ENCODE measurements at places on chromosomes 12 and 14.
A peak's percentile ranks its signal among the peaks of the same experiment; 100 is the strongest.

- no peak for DNase-seq
These were observed 97.3 kb upstream of the RBM19 start for GRCh38 chr12:114063435-114063834.

- no peak for DNase-seq
These were observed 46.6 kb downstream of the ETV6 start for GRCh38 chr12:11696084-11696483.

DNA sequence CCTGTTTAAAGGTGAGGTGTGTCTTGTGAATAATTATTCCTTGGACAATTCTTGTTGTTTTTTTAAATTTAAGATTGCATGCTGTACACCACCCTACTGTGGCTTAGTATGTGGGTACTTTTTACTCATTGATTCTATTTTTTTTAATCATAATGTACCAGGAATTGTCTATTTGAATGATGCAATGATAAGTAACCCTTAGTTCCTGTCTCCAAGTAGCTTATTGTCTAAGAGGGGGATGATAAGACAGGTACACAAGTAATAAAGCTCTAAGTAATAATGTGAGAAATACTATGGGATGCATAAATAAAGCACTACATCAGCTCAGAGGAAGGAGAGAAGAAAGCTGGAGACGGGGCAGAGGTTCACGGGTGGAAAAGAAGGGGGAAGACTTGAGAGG, 90.9 kb downstream of the MYRFL start:
- no peak for DNase-seq

DNA sequence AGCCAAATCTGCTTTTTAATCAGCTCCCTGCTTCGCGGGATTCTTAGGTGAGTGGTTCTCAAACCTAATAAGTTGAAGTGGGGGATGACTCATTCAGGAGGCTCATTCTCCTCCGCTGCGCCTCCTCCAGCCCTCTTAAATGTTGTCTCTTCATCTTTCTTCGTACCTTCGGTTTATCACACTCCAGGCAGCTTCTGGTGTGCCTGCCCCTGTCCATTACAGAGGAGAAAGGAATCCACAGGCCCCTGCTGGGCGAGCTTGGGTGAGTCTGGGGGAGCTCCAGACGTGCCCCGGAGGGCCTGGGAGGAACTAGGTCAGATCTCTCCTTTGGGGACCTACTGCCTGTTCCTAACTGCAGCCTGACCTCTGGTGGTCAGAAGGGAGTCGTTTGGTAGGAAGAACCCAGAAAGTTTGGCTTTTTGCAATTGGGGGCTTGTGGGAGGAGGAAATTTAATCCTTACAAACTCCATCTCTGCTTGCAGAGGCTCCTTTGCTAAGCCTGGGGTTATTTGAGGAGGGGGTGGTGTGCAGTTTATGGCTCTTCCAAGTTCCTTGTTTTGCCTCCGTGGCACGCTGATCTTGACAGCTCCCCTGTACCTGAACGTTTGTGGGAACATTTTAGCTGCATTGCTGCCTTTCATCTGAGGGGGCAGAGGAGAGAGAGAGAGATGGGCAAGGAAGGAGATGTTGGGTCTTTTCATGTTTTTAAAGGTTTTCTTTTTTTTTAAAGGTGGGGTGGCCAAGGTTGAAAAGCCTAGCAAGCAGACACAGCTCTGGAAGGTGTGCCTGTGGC, 84.1 kb upstream of the GNG2 start:
- DNase-seq = peak; percentile 39

GRCh38 chr14:96037891-96038557, 1.1 kb upstream of the C14orf132 start:
- DNase-seq = no peak

- DNase-seq = no peak
These were observed 986 bp upstream of the NTF3 start for GRCh38 chr12:5430641-5431603.

- peak; percentile 11 for DNase-seq
These were observed 62.2 kb upstream of the DIO3 start for GRCh38 chr14:101499080-101499479.

- DNase-seq = no peak
These were observed 981.4 kb downstream of the BCL11B start for GRCh38 chr14:98290596-98290995.

DNA sequence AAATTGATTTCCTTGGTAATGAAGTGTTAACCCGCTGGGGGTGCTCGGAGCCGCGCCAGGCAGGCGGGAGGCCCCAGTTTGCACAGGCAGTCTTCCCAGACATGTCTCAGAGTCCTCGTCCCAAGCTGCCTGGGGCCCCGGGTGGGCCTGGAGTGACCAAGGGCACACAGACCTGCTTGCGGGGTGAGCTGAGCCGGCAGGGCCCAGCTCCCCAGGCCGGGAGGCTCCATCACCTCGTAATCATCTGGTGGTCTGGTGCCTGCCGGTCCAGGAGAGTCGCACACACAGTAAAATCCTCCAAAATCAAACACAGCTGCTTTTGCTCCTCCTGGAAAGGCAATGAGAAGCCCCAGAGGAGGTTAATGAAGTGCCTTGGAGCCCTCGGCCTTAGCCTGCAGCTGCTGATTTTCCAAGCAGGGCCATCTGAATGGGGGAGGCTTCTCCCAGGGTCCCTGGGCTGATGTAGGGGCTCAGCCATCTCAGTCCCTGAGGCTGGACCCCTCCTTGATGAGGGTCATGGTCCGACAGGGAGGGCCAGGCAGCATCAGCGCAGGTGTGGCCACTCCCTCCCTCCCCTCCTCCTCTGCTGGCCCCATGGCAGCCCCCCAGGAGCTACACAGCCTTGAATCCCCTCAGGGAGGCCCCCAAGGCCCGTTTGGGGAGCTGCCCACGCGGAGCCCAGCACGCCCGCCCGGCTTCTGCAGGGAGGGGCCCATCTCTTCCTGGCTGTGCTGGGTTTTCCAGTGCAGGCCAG, 39.4 kb upstream of the FBRSL1 start:
- DNase-seq = no peak

DNA sequence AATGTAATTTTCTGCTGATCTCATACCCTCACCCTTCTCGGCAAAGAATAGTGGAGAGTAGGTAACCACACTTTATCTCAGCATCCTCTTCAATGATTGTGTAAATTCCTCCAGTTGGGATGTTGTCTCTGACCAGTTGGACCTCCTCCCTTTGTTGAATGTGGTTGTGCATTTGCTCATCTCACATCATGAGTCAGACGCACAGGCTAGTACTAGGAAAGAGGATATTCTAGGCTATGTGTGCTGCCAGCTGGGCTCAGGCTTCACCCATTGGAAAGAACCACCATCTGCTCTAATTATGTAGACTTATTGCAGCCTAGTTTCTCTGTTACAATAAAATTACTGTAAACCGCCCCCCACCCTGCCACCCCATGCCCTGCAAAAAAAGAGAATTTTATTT, 90.3 kb downstream of the LMO3 start:
- DNase-seq = no peak

DNA sequence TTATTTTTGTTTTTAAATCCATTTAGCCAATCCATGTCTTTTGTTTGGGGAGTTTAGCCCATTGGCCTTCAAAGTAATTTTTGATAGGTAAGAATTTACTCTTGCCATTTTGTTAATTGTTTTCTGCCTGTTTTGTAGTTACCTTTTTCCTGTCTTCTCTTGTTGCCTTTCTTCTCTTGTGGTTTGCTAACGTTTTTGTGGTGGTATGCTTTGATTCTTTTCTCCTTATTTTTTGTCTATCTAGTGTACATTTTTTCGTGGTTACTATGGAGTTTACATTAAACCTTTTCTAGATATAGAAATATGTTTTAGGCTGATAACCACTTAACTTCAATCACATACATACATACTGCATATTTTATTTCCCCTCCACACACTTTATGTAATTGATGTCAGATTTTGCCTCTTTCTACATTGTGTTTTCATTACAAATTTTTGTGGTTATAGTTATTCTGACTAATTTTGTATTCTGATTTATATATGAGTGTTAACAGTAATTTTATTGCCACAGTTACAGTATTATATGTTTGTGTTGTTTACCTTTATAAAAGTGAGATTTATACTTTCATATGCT, 19.2 kb upstream of the PPP1R12A start:
- DNase-seq = no peak

DNA sequence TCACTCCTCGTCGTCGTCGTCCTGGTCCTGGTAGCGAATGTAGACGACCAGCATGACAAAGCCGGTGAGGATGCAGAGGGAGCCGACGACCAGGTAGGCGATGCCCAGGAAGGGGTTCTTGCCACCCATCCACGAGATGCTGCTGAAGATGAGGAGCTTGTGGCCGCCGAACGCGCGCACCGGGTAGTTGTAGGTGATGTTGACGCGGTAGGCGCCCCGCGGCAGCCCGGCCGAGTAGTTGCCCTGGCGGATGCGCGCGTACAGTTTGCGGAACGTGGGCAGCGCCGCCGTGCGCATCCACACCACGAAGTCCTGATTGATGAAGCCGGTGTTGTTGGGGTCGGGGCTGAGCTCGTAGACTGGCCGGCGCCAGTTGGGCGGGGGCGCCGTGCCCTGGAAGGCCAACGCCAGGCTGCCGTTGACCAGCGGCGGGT, 1.0 kb downstream of the TMEM30B start:
- DNase-seq = no peak

DNA sequence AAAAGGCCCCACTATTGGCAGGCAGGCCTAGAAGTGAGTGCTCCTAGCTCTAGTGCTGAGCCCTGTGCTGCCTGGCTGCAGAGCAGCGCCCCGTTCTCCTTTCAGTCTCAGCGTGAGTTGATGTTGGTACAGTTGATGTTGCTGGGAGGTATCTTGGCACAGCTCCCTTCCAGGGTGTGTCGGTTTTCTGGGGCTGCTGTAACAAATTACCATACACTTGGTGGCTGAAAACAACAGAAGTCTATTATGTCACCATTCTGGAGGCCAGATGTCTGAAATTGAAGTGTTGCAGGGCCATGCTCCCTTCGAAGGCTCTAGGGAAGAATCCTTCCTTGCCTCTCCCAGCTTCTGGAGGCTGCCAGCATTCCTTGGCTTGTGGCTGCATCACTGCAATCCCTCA, 151.4 kb downstream of the TSPAN9 start:
- no peak for DNase-seq

GRCh38 chr12:2653461-2653965, 141.3 kb upstream of the FKBP4 start:
- DNase-seq = no peak

- DNase-seq = peak; percentile 66
These were observed 13.0 kb upstream of the NUDT14 start for GRCh38 chr14:105193916-105194782.

DNA sequence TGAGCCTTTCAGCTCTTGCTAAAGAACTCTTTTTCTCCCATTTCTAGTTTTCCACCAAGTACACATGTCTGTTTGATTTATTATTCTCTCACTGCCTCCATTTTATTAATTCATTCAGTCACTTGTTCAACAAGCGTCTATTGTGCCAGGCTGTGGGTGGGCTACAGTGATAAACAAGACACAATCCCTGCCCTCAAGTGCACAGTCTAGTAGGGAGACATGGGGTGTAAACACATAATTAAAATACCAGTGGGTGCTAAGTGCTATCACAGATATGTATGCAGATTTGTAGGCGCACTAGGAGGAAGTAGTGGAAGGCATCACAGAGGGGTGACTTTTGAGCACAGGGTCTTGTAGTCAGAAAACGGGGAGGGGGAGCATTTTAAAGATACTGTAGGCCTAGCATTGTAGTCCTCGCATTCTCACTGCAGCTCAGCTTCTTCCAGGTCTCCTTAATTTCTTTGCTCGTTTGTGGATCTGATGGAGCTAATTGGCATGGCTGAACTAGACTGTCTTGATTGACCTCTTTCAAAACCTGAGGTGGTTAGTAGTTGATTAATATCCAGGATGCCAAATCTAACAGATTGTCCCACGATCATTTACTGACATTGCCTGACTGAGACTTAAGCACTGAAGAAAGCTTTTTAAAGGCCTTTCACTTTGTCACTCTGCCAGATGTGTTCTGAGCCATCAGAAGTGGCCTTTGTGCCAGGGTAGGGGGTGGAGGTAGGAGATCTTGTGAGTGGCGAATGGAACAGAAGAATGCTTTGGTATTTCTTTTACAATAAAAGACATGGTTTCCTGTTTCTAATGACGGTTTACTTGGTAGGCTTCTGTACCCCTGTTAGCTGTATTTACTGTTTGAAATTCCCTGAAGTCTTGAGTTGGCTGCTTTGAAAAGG, 116.9 kb downstream of the DIP2B start:
- no peak for DNase-seq

DNA sequence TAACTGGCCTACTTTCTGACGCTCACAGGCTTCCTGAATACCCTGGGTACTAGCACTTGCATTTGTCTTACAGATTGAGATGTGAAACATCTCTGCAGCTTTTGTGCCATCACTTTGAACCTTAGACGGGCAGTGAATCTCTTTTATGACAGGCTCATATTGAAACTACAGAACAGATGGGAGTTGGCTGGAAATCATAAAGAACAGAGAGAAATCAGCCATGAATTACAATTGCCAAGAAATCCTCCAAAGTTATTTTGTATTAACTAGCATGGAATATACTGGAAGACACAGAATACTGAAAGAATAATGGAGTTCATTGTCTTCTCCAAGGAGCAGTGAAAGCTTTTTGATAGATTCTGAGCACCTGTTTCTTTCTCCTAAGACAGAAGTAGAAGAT, 32.7 kb downstream of the MYF5 start:
- DNase-seq = no peak

DNA sequence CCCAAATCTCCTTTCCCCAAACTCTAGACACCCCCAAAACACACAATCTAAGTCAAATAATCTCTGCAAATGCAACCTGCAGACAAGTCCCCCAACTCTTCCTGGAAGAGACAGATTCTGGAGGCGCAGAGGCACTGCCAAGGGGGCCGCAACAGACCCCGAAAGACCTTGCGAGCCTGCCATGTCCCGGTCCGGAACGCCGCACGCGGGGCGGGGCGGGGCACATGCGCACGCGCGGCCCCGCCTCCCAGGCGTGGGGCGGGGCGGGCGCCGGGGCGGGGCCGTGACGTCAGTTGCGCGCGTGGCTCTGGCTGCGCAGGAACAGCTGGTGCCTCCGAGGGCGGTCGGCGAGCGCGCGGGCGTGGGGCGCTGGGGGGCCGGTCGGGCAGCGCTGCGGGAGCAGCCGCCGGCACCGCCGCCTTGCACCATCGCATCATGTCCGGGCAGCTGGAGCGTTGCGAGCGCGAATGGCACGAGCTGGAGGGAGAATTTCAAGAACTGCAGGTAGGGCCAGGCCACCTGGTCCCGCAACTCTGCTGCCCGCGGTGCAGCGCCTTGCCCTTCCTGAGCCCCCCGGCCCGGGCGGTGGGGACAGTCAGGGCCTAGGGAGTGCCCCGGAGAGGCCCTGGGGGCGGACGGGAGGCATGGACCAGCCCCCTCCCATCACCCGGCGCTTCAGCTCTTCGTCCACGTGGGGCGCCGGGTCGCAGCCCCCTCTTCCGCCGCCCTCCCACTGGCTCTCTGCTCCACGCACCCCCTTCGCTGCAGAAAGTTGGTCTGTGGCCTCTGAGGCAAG, at the start of gene TMEM120B:
Gene TMEM120B (plus strand): TSS at position 292 of the 796 bp plus-strand sequence. CDS start 144 bp downstream, at position 436.
- peak; percentile 93 for DNase-seq

Measured in activated naive CD8-positive, alpha-beta T cell treated with anti-CD3 and anti-CD28 coated beads, Interleukin-2, amount 10 ng/mL, durations not matched to agents 7 days and 5 days (primary cell).